ENCODE measurements at places on chromosomes 2 and 18.
A peak's percentile ranks its signal among the peaks of the same experiment; 100 is the strongest.

GRCh38 chr18:77067291-77068061, 65.1 kb downstream of the MBP start:
- DNase-seq, result peak; percentile 47

DNA sequence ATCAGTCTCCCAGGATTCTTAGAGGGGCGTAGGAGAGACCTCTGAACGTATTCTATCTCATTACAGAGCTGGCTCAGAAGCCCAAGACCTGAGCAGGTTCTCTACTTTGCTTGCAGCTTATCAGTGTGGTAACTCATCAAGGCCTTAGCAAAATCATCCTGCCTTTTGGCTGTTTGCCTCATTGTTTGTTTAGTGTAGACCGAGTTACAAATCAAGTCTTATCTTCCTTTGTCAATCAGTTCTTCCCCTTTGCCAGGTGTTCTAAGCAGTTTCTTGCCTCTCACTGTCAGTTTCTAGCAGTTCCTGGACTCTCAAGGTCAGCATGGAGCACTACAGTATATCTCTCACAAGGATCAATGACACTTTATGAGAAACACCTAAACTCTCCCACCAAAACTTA, 30.9 kb upstream of the NAB1 start:
- no peak for DNase-seq

DNA sequence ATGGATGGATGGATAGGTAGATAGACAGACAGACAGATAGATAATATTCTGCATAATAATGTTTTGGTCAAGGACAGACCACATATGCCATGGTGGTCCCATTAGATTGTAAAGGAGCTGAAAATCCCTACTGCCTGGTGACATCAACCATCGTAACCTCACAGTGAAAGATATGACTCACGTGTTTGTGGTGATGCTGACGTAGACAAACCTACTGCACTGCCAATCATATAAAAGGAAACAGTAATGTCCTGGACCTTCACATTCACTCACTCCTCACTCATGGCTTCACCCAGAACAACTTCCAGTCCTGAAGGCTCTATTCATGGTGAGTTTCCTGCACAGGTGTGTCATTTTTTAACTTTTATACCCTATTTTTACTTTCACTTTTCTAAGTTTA, 202.9 kb upstream of the TPO start:
- DNase-seq, result no peak

GRCh38 chr2:70504750-70505149, 48.9 kb downstream of the TGFA start:
- DNase-seq, result no peak

GRCh38 chr2:144516411-144516980, 3.4 kb downstream of the ZEB2 start:
- no peak for DNase-seq

GRCh38 chr2:178268435-178268834, 74.1 kb downstream of the OSBPL6 start:
- no peak for DNase-seq

DNA sequence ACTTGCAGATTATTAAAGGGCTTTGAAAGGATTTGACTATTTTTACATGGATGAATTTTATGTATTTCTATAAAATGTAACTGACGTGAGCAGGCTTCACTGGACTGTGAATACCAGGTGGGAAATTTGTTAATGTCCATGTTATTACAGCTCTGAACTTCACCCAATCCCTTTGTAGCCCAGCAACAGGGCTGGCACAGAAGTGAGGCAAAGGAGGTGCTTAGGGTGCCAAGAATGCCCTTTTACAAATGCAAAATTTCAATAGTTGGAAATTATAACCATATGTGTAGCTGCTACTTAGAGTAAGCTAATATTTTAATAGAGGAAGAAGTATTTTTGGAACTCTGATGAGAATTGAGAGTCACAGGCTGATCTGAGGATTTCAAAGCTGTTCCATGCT, 53.7 kb upstream of the FAM98A start:
- no peak for DNase-seq

- no peak for DNase-seq
These were observed 3.0 kb downstream of the PLEK start for GRCh38 chr2:68367953-68368653.

- DNase-seq, result no peak
These were observed 144.8 kb upstream of the RGPD4 start for GRCh38 chr2:107681936-107682335.

GRCh38 chr2:199797431-199798403, 53.3 kb downstream of the FTCDNL1 start:
- DNase-seq, result no peak

- no peak for DNase-seq
These were observed 367 bp downstream of the FBXO48 start for GRCh38 chr2:68466778-68467076.

DNA sequence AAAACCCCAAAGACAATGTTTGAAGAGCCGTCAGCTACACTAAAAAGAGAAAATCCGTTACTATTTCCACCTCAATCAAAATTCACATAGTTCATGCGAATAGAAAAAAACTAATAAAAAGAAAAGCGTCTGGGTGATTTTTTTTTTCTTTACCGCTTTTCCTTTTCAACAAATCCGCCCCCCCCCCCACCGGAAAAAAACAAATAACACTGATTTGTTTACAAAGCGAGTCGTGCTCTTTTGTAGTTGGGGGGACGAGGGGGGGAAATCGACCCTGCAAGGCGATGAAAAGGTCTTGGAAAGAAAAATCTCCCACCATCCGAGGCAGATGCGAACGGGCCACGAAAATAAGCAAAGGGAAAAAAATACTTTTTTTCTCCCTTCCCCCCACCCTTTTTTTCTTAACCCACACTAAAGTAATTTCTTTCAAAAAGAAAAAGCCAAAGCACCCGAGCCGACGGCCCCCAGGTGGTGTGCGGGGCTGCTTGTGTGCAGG, 638 bp downstream of the ZNF521 start:
- no peak for DNase-seq

DNA sequence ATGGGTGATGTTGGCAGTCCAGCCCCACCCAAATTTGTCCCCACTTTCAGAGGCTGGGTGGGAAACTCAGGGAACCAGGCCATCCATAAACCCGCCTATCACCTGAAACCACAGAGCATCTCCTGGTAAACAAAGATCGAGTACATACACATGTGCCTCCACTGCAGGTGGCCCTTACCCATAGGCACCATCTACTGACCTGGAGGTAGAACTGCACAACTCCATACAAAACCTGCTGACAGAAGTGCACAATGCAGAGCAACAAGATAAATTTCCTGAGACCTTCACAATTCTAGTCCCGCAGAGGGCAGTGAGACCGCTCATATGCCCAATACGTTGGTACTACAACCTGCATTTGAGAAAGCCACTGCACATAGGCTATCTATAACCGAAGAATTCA, 856.3 kb downstream of the SUCLG1 start:
- DNase-seq, result no peak

DNA sequence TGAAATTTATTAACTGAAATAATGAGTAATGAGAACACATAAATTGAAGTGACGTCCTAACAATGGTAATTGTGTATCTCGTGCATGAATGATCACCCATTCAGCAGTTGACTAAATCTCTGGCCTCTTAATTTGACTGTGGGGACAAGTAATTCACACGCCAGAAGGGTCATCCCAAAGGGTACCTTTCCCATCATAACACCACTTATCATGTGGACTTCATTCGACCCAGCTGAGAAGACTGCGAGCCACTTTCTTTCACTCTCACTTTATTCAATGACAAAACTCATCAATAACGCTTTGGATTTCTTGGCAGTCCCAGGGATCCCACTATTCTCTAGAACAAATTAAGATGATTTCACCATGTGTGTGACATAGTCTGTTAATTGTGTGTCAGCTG, 62.7 kb upstream of the LYPD1 start:
- DNase-seq, result no peak

- DNase-seq, result no peak
These were observed 9.4 kb downstream of the NT5DC4 start for GRCh38 chr2:112730216-112730615.

GRCh38 chr2:195838002-195838401, 181.0 kb downstream of the SLC39A10 start:
- no peak for DNase-seq

GRCh38 chr18:499776-500631, 497 bp downstream of the COLEC12 start:
- DNase-seq, result no peak

DNA sequence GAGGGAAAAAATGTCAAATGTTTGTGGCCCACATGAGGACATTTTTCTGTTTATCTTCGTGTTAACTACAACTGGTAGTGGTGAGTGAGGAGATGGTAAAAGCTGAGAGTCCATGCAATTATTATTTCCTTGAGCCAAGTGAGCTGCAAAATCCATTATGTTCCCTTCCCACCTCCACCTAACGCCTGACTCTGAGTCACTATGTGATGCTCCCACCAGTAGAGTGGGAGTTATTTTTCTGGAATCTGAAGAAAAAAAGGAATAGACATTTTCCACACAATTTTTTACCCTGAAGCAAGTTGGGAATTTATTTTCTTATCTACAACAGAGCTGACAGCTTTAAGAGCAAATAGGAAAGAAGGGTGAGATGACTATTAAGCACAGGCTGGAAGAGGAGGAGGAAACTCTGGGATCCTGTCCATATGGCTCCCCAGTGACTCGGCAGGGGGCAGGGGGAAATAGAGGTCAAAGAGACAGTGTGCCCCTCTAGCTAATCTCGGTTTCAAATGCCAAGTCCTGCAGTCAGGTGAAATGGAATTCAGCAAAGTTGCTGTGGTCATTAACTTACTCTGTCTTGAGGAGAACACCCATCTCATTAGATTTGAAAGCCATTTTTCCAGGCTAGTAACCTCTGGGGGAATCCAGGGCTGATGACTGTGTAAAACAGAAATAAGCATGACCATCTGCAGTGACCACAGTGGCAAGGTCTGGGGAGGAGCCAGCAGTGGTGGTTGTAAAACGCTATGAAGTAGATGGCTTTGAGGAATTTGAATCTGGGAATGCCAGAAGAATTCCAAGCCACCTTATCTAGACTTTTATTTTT, 463.9 kb downstream of the STK39 start:
- DNase-seq, result no peak

- DNase-seq, result no peak
These were observed 85.4 kb downstream of the NCKAP1 start for GRCh38 chr2:182952741-182953450.

DNA sequence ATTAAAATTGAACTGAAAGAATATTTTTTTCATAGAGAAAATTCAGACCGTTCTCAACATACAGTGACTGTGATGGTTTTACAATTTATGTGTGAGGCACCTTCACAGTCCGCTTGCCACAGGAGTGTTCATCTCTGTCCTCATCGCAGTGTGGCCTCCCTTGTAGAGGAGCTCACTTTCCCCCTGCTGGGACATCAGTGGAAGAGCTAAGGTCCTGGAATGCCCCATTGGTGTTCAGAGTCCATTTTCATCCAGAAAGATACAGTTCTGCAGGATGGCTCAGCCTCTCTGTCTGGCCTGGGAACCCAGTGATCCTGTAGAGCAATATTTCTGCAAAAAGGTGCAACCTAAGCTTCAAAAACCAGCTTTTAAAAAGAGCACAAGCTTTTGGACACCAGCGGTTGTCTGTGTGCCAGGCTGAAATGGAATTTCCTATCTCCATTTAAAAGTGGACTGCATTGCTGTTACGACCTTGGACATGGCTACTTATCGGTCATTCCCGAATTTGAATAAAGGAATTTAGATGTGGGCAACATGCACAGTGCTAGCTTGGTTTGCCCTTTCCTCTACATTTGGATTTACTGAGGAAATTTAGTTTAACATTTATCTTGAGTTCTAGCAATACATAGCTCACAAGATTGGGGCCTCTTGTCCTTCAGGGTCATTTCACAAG, 26.7 kb upstream of the FAM237A start:
- no peak for DNase-seq

DNA sequence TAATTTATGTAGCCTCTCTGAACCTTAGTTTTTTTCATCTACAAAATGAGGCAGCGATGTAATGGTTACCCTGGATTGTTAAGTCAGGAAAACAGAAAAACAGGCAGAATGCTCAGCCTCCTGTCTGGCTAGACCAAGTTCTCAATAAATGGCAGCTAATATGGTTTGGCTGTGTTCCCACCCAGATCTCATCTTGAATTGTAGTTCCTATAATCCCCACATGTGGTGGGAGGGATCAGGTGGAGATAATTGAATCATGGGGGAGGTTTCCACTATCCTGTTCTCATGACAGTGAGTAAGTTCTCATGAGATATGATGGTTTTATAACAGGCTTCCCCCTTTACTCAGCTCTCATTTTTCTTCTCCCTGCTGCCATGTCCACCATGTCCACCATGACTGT, 220.0 kb downstream of the CMPK2 start:
- no peak for DNase-seq

- no peak for DNase-seq
These were observed 15.8 kb downstream of the DAPL1 start for GRCh38 chr2:158810731-158811460.

- DNase-seq, result no peak
These were observed 155.5 kb downstream of the ARHGAP28 start for GRCh38 chr18:6885006-6885481.

DNA sequence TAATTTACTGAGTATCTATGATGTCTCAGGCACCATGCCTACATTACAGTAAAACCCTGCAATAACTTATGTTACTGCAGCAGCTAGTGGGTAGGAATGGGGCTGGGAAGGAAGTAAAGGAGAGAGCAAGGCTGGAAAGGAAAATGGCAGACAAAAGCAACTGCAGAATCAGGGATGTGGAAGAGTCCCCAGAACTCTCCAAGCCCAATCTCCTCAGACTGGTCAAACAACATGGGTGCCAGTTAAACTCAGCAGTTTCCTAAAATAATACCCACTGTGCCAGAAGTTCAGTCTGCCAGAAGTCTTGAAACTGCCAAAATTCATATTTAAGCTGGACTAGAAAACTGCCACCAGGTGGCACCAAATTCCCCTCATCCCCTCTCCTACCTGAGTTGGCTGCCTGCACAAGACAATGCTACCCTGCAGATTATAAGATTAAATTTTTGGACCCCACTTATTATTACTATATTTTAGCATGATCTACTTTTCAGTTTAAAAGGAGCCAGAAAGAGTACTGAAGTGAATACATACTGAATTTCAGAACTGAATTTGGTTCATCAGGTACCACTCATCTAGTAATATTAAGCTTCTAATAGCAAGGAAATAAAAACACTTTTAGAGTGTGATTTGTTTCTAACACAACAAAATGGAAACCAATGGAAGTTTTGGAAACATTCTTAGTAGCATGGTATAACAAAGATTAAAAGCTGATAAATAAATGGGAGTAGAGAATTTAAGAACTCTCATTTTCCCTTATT, 86.8 kb upstream of the DNER start:
- DNase-seq, result peak; percentile 69

DNA sequence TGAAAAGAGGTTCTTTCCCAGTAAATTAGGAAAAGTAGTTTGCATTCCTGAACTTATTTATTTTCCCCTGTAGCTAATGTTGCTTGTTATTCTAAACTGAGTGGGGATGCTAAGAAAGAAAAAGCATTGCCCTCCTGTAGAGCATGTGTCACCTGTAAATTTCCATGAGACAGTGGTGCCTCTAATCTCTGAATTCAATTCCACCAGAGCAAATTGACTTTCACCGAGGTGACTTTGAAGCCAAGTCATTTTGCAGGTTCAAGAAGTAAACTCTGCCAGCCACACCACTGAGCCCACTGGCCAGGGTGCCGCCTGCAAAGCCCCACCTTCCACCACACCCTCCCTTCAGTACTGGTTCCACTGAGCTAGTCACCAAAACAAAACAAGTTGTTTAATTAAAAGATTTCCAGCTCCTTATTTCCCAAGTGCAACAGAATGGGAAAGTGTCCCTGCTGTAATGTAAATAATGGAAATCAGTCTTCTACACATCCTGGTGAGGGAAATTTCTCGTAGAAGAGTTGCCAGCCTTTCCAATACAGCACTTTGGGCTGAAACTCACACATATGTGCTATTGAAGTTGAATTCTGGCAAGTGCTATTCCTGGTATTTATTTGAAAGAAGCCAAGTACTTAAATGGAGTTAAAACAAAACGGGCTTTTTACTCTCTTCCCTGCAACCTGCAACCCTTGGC, 254.8 kb downstream of the RNF152 start:
- no peak for DNase-seq
